Caco-2 (cell line): ENCODE measurements at places on chromosomes 13 and 19. TPM values are rescaled to one million over a fixed set of nuclear protein-coding genes. Genes with fewer than 3 reads are reported as not detected.

GRCh38 chr13:32060401-32060878, 28.9 kb downstream of the FRY start:
- no peak overlapping the region for H3K4me3 ChIP-seq
- H3K27me3 ChIP-seq: no peaks in the 10 kb centered on the region
- DNase-seq: no peak

DNA sequence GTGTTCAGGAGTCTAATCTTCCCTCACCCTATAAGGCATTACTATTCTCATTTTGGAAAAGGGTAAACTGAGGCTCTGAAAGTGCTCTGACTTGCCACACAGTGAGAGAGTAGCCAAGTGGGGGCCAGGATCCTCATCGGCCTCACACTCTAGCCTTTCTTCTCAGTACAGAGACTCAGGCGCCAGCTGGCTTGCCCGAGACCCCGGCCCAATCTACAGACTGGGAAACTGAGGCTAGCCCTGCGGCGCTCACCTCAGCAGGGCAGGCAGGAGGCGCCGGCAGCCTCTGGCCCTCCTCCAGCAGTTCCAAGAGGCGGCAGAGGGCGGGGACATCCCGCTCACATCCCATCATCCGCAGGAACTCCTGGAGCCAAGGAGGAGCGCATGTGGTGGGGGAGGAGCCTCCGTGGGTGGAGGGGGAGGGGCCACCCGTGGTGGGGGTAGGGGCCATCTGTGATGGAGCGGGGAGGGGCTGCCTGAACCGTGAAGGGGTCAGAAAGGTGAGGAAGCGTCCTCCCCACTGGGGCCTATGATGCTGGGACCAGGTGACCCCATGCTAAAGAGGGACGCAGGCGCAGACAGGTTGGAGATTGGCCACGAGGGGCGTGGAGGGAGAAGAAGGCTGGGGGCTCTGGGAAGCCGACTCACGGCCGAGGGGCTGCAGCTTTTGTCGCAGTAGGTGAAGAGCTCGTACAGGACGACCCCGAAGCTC, 8.7 kb upstream of the INSL3 start:
- DNase-seq: no peak
- H3K4me3 ChIP-seq: no peak overlapping the region
- H3K27me3 ChIP-seq: no peaks in the 10 kb centered on the region; the same call in none of the 2 replicates

DNA sequence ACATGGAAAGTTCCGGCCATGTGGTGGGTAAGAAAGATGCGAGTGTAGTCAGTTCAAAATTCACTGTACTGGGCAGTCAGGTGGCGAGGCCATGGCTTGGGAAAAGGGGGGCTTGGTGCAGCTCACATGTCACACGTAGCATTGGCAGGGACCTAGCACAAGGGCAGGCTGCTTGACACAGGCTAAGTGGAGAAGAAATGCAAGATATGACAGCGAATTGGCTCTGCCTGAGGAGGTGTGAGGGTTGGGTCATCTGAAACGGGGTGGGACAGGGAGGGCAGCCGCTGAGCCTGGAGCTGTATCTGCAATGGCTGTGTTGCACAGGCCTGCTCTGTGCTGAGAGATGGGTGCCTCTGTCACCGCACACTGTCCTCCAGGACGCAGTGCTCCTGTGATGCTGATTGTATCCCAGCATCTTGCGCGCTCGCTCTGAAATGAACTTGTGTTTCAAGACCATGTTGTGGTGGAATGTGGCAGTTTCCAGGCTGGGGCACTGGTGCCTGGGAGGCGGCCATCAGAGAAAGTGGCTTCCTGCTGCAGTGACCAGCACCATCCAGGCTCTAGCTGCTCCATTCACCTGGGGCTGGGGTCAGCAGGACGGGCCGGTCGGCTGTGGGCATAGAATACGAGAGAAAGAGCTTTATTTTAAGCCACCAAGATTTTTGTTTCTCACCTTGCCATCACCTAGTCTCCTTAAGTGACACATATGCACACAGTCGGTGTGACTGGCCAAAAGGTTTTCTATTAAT, 70.3 kb downstream of the TEX29 start:
- H3K27ac ChIP-seq: no peak overlapping the region
- no peak overlapping the region for H3K4me3 ChIP-seq
- H3K4me1 ChIP-seq: no peaks in the 10 kb centered on the region
- no peak for DNase-seq
- H3K36me3 ChIP-seq: no peaks in the 10 kb centered on the region
- no peaks in the 10 kb centered on the region for H3K27me3 ChIP-seq

DNA sequence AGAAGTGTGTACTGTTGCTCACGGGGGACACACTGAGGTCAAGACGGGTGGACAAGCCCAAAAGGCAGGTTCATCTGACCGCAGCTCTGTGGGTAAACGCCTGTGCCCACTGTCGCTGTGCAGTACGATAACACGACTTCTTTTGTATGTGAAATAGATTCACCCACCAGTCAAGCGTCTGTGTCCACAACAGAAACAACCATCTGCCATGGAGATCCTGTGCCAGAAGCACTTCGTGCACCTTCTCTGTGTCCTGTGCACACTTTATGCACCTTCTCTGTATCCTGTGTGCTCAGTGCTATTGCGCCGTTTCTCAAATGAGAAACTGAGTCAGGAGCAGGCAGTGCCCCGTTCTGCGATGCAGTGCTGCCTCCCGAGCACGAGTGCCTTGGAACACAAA, 138.9 kb downstream of the ATP11A start:
- no peaks in the 10 kb centered on the region for H3K4me1 ChIP-seq
- H3K27ac ChIP-seq: no peak overlapping the region
- DNase-seq: no peak
- H3K4me3 ChIP-seq: no peak overlapping the region

DNA sequence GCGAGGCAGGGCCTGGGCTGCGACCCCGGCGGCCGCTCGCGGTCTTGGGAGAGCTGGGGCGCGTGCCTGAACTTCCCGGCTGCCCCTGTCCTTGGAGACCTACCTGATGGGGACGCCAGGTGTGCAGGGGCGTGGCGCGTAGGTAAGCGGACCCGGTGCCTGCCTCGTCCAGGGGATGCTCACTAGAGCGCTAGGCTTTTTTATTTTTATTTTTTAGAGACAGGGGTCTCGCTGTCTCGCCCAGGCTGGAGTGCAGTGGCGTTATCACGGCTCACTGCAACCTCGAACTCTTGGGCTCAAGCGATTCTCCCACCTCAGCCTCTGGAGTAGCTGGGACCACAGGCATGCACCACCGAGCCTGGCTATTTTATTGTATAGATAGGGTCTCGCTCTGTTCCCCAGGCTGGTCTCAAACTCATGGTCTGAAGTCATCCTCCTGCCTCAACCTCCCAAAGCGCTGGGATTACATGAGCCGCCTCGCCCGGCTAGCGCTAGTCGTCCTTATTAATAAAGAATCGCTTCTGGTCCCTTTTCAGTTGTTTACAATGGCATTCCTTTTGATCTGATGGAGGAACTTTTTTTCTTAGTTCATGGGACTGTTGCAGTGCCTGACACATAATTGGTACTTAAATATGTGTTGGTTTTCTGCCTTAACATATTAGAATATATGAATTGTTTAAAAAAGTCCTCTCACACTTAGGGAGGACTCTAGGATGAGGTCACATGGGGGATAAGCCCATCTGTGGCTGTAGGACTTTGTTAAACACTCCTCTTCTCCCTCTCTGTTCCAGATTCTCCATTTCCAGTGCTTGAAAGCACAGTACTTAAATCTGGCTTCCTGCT, 812 bp downstream of the DPY19L3 start:
- H3K4me3 ChIP-seq: peak overlapping the region; percentile 99
- H3K4me1 ChIP-seq: peaks cover 5% of the 10 kb centered on the region
- no peak for DNase-seq
- peak overlapping the region; percentile 79 for H3K27ac ChIP-seq
- H3K27me3 ChIP-seq: no peaks in the 10 kb centered on the region

GRCh38 chr13:22278336-22278929, 607.6 kb downstream of the FGF9 start:
- no peak overlapping the region for H3K4me3 ChIP-seq
- H3K27ac ChIP-seq: no peak overlapping the region
- no peaks in the 10 kb centered on the region for H3K27me3 ChIP-seq
- H3K36me3 ChIP-seq: no peaks in the 10 kb centered on the region

DNA sequence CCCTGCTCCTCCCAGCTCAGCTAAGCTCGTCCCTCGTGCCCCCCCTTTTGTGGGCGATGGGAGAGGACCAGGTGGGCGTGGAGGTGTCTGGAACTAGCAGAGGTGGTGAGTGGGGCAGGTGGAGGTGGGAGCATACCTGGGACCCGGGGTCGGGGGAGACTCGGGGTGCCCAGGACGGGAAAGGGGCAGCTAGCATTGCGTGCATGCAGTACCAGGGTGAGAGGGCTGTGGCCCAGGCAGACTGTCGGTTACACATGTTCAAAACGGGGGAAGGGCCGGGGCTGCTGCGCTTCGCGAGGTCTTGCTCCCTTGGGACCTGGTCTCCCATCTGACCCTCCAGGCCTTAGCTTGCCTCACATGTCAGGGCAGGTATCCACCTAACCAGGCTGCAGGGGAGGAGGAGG, 9.1 kb downstream of the TLE5 start:
- H3K36me3 ChIP-seq: no peaks in the 10 kb centered on the region
- H3K27ac ChIP-seq: no peak overlapping the region
- no peak for DNase-seq
- H3K4me3 ChIP-seq: no peak overlapping the region

- no peaks in the 10 kb centered on the region for H3K36me3 ChIP-seq
- no peak for DNase-seq
- H3K27ac ChIP-seq: no peak overlapping the region
- H3K4me1 ChIP-seq: no peaks in the 10 kb centered on the region; the same call in 1 of the 2 replicates
These were observed 28.4 kb downstream of the GPR42 start for GRCh38 chr19:35399231-35399630.

- H3K27me3 ChIP-seq: no peaks in the 10 kb centered on the region
- H3K4me3 ChIP-seq: no peak overlapping the region
- H3K27ac ChIP-seq: peak overlapping the region; percentile 94
- H3K36me3 ChIP-seq: peaks cover 2% of the 10 kb centered on the region; the same call in 1 of the 2 replicates
These were observed 1.9 kb downstream of the CIRBP start for GRCh38 chr19:1270854-1271527.

DNA sequence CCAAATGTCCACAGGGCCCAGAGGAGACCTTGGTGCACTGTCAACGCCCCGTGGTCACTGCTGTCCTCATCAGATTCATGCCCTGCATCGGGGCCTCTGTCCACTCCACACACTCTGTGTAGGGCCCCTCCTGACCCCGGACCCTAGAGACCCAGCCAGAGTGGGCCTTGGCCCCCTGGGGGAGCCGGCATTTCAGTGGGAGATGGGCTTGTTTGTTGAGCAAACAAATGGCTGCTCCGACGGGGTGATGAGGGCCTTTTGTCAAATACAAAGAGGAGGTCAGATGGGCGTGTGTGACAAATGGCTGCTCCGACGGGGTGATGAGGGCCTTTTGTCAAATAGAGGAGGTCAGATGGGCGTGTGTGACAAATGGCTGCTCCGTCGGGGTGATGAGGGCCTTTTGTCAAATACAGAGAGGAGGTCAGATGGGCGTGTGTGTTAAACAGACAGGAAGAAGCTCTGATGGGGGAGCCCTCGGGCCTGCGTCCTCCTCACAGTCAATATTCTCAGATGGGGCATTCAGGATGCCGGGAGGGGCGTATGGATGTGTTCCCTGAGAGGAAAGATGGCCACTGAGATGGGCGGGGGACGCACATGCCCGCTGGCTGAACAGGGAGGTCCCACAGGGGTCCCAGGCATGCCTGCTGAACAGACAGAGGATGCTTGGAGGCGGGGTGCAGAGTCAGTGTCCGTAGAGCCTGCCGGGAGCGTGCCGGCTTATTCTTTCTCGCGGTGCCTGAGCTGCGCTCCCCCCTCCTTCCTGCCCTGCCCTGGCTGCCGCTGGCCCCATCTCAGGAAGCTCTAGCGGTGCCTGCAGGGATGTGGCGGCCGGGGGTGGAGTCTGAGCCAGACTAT, 36.3 kb downstream of the SMIM24 start:
- no peak for DNase-seq
- no peaks in the 10 kb centered on the region for H3K36me3 ChIP-seq
- no peaks in the 10 kb centered on the region for H3K4me1 ChIP-seq
- no peaks in the 10 kb centered on the region for H3K27me3 ChIP-seq

DNA sequence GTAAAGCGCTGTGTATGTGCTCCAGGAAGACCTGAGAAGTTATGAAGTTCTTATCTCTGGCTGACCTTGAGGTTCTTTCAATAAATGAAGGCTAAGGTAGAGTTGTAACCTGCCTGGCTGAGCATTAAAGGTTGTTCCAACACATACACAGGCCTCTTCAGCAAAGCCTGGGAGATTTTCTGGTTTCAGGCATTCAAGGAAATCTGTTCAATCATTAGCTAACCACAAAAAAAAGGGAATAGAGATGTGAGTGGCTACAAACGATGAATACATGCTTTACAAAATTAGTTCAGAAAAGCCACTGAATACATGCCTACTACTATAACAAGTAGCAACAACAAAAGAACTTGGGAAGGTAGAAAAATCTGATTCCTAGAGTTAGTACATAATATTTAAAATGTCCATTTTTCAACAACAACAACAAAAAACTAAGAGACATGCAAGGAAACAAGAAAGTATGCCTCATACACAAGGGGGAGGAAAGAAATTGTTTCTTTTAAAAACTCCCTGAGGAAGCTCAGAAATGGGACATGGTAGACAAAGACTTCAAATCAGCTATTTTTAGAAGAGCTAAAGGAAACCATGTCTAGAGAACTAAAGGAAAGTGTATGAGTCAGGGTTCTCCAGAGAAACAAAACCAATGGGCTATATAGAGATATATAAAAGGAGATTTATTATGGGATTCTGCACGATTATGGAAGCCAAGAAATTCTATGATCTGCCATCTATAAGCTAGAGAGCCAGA, 191.5 kb upstream of the IPO5 start:
- no peaks in the 10 kb centered on the region for H3K36me3 ChIP-seq
- DNase-seq: no peak
- no peaks in the 10 kb centered on the region for H3K4me1 ChIP-seq
- H3K4me3 ChIP-seq: no peak overlapping the region

DNA sequence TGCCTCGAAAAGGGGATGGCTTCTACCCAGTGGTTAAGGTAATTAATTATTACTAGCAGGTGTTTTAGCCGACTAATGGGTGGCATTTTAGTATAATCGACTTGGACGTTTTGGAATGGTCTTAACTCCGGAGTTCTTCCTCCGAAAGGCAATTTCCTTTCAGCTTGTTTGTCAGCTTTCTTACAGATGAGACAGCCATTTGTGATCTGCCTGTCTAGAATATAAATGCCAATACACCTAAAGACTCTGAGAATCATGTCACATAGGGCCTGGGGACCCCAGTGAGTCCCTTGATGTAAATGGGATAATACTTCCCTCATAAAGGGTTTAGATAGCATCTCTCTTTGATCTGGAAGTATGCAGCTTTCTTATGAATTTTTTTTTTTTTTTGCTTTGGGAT, 41.9 kb upstream of the PSG9 start:
- H3K4me3 ChIP-seq: no peak overlapping the region
- no peaks in the 10 kb centered on the region for H3K4me1 ChIP-seq
- H3K36me3 ChIP-seq: no peaks in the 10 kb centered on the region
- no peak for DNase-seq

- H3K27ac ChIP-seq: peak overlapping the region; percentile 84
- peaks cover 55% of the 10 kb centered on the region for H3K4me1 ChIP-seq
- peak overlapping the region; percentile 51 for H3K4me3 ChIP-seq
- no peaks in the 10 kb centered on the region for H3K27me3 ChIP-seq
- H3K36me3 ChIP-seq: peaks cover 4% of the 10 kb centered on the region; the same call in 1 of the 2 replicates
These were observed 3.0 kb upstream of the ZFP36 start for GRCh38 chr19:39403331-39404312.

C13orf42 gene
- not detected in 2 replicates for total RNA-seq

DNAAF3 gene
- 0.45 and 0.91 TPM in 2 replicates for total RNA-seq

FGF22 gene
- total RNA-seq: 0.68 TPM in 1 of 2 replicates, not detected in the other

B3GNT8 gene
- total RNA-seq: 3.1 and 3.7 TPM in 2 replicates

CALR3 gene
- 0.32 TPM in 1 of 2 replicates, not detected in the other for total RNA-seq

KIR2DL4 gene
- not detected in 2 replicates for total RNA-seq

ACER1 gene
- total RNA-seq: not detected in 2 replicates

FOSB gene
- 6.4 TPM in 2 replicates for total RNA-seq

ZNF497 gene
- 1.6 and 1.7 TPM in 2 replicates for total RNA-seq

FCER2 gene
- total RNA-seq: not detected in 2 replicates

SCN1B gene
- total RNA-seq: 1.7 and 1.9 TPM in 2 replicates

NLRP11 gene
- 0.26 and 0.43 TPM in 2 replicates for total RNA-seq

SYMPK gene
- 81.8 and 85.0 TPM in 2 replicates for total RNA-seq

COX7A1 gene
- not detected in 2 replicates for total RNA-seq

ATP4A gene
- not detected in 2 replicates for total RNA-seq
